NCI-H226 (cell line): ENCODE measurements at places on chromosomes 2 and 18.

GRCh38 chr2:48723129-48723528 is 32.4 kb downstream of the LHCGR start:
- DNase-seq = peak; percentile 14

DNA sequence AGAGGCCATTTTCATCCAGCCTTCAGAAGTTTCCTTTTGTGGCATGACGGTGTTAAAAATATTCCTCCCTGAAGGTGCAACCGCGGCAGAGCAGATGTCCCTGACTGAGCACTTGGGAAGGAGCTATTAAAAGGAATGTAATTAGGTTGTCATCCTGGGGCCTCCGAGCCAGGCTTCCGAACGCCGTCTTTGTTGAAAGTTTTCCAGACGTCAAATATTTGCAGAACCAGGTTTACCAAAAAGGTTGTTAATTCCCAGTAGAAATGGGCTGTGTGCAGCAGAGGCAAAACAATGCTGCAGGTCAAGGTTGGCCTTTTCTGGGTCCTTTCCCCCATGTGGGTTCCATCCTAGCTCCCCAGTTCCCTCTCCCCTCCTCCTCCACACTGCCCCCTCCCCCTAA is 110.0 kb upstream of the STPG4 start:
- DNase-seq = no peak

GRCh38 chr2:27569398-27569797 is 13.4 kb upstream of the ZNF512 start:
- DNase-seq = no peak

DNA sequence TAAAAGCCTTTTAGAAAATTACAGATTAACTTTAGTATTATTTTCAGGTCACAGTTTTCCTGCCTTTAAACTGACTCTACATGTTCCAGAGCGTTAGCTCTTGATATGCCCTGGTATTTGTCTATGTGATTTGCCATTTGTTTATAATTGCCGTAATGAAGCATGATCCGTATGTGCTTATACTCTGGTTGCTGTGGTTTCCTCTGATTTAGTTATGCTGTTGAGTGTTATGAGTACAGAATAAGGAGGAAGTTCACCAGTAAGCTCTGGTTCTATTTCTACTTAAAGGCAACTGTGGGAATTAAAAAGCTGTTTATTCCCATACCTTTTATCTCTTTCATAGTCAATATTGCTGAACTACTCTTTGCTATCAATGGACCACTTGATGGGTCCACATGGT is 123.5 kb downstream of the OSBPL6 start:
- no peak for DNase-seq

DNA sequence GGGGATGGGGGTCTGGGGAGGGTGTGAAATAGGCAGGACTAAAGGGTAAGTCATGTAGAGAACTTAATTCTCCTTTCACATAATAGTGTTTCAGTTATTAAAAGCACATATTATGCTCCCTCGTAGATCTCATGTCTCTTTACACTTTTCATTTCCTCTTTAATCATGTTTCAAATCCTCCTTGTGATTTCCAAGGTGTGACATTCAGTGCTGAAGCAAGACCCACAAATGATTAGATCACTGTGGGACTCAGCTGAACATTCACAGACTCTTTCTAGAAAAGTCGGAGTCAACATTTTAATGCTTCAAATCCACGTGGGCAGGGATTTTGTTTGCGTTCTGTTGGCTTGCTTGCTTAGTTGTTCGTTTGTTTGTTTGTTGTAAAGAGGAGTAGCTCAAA is 34.7 kb upstream of the CALCRL start:
- no peak for DNase-seq
